ENCODE measurements at places on chromosomes 4 and X. TPM values are rescaled to one million over a fixed set of nuclear protein-coding genes. Genes with fewer than 3 reads are reported as not detected.

The CCDC110 gene
- 0.67 TPM for total RNA-seq

The ABLIM2 gene
- total RNA-seq, result 0.74 TPM

The CLTRN gene
- 0.95 TPM for total RNA-seq

DNA sequence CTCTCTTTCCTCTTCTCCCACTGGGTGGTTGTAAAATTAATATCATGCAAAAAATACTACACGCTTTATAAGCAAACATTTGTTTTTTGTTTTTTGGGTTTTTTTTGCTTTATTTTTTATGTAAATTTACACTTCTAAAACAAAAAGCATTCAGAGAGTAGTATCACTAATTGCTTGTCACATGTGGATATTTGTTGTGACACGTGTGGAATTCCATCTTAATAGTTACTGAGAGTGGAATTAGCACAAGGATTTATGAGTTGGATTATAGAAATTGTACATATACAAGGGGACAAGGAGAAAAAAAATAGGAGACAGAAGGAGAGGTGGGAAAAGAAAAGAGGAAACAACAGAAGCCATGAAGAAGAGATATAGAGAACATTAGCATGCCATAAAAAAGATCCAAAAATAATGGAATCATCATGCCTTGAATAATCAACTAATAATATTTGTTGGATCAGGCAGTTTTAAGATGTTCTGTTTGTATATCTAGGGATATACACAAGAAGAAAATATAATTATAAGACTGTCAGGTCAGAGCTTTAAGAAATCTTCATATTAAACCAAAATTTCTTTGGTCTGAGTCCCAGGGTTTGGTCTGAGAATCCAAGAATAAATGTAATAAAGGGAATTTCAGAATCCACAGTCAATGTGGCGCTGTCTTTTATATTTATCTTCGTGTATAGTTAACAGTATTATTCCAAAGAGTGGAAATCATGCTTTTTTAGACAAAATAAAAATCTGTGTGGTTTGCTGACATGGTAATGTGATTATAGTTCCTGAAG lies 98.5 kb upstream of the INTU start:
- no peaks in the 10 kb centered on the region for H3K4me1 ChIP-seq
- no peaks in the 10 kb centered on the region for H3K27me3 ChIP-seq
- no peaks in the 10 kb centered on the region for H3K36me3 ChIP-seq
- H3K4me3 ChIP-seq, result no peak overlapping the region
- no peak for DNase-seq

DNA sequence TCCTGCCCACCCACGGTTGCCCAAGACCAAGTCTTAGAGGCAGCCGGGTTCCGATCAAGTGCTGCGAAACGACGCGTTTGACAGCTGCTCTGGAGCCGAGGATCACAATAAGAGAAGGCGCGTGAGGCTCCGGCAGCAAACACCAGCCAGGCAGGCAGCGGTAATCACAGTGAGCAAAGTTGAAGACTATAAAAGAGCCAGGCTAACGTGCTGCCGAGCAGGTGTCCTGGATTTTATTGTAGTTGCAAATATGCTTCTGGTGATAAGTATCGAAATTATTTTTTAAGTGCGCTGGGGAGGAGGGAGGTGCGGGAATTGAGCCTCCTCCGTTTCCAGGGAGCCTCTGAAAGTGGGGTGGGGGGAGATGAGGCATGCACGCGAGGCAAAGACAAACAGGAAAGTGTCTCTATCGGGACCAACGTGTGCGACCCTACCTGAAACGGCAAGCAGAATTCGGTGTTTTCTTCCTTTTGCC lies 590 bp downstream of the GABRA2 start:
- no peaks in the 10 kb centered on the region for H3K36me3 ChIP-seq
- H3K27me3 ChIP-seq, result no peaks in the 10 kb centered on the region
- no peak overlapping the region for H3K4me3 ChIP-seq
- H3K27ac ChIP-seq, result no peak overlapping the region
- no peaks in the 10 kb centered on the region for H3K4me1 ChIP-seq
- DNase-seq, result no peak

DNA sequence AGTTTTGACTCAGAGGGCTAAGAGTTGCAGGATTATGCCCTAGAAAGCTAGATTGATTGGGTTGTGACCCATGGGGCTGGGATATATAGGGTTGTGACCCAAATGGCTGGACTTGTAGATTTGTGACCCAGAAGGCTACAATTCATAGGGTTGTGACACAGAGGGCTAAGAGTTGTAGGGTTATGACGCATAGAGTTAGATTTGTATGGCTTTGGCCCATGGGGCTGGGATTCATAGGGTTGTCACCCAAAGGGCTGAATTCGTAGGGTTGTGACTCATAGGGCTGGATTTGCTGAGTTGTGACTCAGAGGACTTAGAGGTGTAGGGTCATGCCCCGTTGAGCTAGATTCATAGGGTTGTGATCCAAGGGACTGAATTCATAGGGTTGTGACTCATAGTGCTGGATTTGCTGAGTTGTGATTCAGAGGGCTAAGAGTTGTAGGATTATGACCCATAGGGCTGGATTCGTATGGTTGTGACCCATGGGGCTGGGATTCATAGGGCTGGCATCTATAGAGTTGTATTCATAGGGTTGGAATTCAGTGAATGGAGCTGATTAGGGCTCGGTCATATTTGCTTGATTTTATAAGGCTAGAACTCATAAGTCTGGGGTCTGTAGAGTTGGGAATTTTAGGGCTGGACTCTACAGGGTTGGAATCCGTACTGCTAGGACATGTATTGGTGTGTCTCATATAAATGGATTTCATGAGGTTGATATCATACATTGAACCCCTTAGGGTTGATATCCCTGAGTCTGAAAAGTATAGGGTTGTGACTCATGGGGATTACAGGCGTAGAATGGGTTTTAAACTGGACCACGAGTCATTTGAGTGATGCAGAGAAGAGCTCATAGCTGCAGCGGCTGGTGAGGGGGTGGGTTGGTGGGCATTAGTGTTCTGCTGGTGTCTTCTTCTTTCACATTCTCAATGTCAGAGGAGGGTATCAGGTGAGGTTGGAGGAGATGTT lies 125.7 kb downstream of the CRLF2 start:
- peaks cover 31% of the 10 kb centered on the region for H3K36me3 ChIP-seq
- no peaks in the 10 kb centered on the region for H3K4me1 ChIP-seq
- DNase-seq, result no peak
- H3K4me3 ChIP-seq, result peak overlapping the region; percentile 5
- H3K27me3 ChIP-seq, result peaks cover 23% of the 10 kb centered on the region
- no peak overlapping the region for H3K27ac ChIP-seq

GRCh38 chr4:2663275-2663674 lies 92.9 kb downstream of the TNIP2 start:
- peaks cover 39% of the 10 kb centered on the region for H3K36me3 ChIP-seq
- peaks cover 3% of the 10 kb centered on the region for H3K27me3 ChIP-seq
- no peaks in the 10 kb centered on the region for H3K4me1 ChIP-seq
- no peak overlapping the region for H3K4me3 ChIP-seq
- no peak overlapping the region for H3K27ac ChIP-seq

DNA sequence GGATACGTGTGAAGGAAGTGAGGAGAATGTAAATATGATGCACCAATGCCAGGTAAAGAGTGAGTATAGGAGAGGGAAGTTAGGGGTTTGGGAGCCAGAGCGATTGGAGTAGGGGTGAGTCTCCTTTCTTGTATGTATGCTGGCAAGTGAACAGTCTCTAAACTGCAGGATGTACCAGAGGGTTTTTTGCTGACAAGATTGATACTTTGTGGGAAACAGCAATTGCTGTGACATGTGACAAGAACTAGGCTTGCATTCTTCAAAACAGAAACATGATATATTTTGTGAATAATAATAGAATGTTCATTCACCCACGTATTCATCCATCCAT lies 706 bp downstream of the CHIC1 start:
- peak overlapping the region; percentile 100 for H3K4me3 ChIP-seq
- H3K27ac ChIP-seq, result peak overlapping the region; percentile 96
- DNase-seq, result no peak
- peaks cover 2% of the 10 kb centered on the region for H3K27me3 ChIP-seq

Measured in endothelial cell (in vitro differentiated cells).